Stimulated activated effector memory CD8-positive, alpha-beta T cell treated with anti-CD3 and anti-CD28 coated beads, Interleukin-12 subunit alpha, Interleukin-12 subunit beta, amount 100 ng/mL, for 72 hours (primary cell): ENCODE measurements at places on chromosomes 7 and 10.
A peak's percentile ranks its signal among the peaks of the same experiment; 100 is the strongest.

GRCh38 chr7:106629516-106629915 lies 31.4 kb downstream of the CCDC71L start:
- DNase-seq, result no peak

DNA sequence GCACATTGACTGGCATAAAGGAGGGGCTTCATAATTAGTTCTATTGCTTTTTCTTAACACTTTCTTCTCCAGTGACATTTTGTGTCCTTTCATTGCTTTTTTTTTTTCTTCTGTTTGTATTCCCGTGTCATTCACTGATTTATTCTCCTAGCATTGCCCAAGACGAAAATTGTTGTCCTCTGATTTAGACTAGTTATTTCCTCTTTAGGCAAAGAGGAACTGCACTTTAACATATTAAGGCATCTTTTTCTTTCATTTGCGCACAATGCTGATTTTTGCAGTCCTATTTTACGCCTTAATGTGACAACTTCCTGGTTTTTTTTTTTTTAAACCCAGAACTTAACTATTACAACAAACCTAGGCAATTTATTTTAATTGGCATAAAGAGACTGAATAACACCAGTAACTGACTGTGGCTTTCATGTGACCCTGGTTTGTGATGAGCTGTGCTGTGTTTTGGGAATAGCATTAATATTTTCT lies 39.7 kb downstream of the ARID5B start:
- DNase-seq, result no peak

GRCh38 chr7:155285833-155286232 lies 11.8 kb upstream of the INSIG1 start:
- no peak for DNase-seq

DNA sequence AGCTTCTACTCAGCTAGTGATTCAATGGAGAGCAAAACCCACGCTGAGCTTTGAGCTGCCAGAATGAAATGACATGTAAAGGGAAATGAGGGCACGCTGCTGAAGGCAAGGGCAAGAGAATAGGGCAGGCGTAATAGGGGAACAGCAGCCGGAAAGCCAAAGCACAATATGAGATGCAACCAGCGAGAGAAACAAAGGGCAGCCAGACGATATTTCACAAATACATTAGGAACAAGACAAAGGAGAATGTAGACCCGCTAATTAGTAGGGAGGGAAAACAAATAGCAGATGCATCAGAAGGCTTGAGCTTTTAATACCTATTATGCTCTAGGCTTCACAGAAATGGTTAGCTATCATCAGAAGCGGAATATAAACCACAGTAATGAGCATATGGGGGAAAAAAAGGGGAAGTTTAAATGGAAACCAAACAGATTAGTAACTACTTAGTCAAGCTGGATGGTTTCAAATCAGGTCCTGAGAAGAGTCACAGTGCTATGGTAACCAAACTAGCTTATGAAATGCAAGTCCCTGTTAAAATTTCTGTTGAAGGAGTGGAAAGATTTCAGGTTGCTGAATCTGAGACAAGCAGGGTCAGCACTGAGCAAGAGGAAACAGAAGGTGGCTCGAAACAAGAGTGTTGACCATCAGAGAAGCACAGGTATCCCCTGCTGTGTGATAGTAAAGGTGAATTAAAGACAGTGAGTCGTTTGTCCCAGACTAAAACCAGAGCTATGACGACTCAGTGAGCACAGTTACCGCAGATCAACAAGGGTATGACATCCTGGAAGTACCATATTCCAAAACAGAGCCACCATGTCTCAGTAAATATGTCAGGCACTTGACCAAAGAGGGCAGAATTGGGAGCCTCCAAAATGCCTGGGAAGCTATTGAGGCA lies 496.9 kb upstream of the CELF2 start:
- DNase-seq, result no peak

- no peak for DNase-seq
Measured at GRCh38 chr7:128831178-128831993, 1.2 kb downstream of the FLNC start.

- no peak for DNase-seq
Measured at GRCh38 chr7:4631380-4632179, 50.5 kb upstream of the FOXK1 start.

GRCh38 chr7:6234384-6234783 lies 38.0 kb downstream of the CYTH3 start:
- no peak for DNase-seq

- DNase-seq, result no peak
Measured at GRCh38 chr7:30788640-30789333, 17.6 kb downstream of the MINDY4 start.

- no peak for DNase-seq
Measured at GRCh38 chr10:114504769-114505579, 100.7 kb upstream of the AFAP1L2 start.

- peak; percentile 94 for DNase-seq
Measured at GRCh38 chr10:101779544-101780186, 3.6 kb downstream of the NPM3 start.

DNA sequence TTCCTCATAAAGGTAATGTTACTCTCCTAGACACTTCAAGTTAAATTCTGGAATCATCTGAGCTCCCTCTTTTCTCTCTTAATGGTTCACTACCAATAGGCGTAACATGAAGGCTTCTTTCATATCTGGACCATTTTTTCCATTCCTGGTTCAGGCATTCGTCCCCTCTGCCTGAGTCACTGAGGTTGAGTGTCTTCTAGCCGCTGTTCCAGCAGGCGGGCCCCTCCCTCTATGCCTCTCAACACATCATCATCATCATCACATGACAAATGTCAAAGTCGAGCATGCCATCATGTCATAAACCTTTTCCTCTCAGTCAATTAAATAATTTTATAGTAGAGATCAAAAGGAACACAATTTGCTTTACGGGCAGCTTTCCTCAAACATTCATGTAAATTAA lies 168.9 kb upstream of the ASAH2 start:
- no peak for DNase-seq

GRCh38 chr10:19728376-19728775 lies 87.9 kb upstream of the PLXDC2 start:
- DNase-seq, result no peak

- DNase-seq, result no peak
Measured at GRCh38 chr10:121627876-121628581, 29.8 kb upstream of the FGFR2 start.

- no peak for DNase-seq
Measured at GRCh38 chr7:525740-526139, 6.1 kb upstream of the PDGFA start.

- DNase-seq, result no peak
Measured at GRCh38 chr7:104005197-104005596, 15.7 kb upstream of the RELN start.

DNA sequence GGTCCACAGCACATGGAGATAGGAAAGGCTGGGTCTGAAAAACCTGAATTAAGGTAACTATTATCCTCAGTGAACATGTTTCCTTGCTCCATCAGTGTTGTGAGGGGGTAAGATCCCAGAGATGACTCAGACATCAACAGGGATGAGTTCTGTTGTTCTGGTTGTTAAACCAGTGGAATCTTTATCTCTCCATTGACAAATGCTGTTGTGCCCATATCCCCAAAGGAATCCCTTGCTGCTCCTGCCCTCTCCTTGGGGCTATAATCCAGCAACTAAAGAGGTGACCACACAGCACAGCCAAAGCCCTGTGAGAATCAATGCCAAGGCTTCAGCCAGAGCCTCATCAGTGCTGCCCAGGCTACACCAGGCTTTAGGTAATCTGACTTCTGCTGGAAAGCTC lies 113.4 kb downstream of the JAZF1 start:
- no peak for DNase-seq

- peak; percentile 18 for DNase-seq
Measured at GRCh38 chr10:69317175-69317604, 38.9 kb downstream of the HK1 start.

DNA sequence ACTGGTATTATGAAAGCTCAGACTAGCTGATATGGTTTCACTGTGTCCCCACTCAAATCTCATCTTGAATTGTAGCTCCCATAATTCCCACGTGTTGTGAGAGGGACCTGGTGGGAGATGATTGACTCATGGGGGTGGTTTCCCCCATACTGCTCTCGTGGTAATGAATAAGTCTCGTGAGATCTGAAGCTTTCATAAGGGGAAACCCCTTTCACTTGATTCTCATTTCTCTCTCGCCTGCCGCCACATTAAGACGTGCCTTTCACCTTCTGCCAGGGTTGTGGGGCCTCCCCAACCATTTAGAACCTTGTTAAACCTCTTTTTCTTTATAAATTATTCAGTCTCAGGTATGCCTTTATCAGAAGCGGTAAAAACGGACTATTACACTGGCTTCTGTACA lies 40.3 kb downstream of the COL13A1 start:
- DNase-seq, result no peak

- DNase-seq, result no peak
Measured at GRCh38 chr10:73798087-73798486, 12.7 kb downstream of the ZSWIM8 start.

GRCh38 chr10:26138613-26139012 lies 78.0 kb upstream of the GAD2 start:
- DNase-seq, result no peak

- DNase-seq, result no peak
Measured at GRCh38 chr7:7673240-7673550, 32.6 kb downstream of the UMAD1 start.

DNA sequence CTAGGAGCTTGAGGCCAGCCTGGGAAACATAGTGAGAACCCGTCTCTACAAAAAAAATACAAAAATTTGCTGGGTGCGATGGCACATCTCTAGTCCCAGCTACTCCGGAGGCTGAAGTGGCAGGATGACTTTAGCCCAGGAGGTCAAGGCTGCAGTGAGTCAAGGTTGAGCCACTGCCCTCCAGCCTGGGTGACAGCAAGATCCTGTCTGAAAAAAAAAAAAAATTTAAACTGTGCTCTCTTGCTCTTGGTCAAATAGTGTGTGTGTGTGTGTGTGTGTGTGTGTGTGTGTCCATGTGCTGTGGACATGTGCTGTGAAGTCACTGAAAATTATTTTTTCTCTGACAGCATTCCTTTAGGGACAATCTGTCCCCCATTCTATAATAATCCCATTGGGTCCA lies 62.1 kb upstream of the TCF7L2 start:
- no peak for DNase-seq

- no peak for DNase-seq
Measured at GRCh38 chr7:10939237-10939910, 34.3 kb upstream of the PHF14 start.

- no peak for DNase-seq
Measured at GRCh38 chr7:69857014-69857413, 258.7 kb downstream of the AUTS2 start.

DNA sequence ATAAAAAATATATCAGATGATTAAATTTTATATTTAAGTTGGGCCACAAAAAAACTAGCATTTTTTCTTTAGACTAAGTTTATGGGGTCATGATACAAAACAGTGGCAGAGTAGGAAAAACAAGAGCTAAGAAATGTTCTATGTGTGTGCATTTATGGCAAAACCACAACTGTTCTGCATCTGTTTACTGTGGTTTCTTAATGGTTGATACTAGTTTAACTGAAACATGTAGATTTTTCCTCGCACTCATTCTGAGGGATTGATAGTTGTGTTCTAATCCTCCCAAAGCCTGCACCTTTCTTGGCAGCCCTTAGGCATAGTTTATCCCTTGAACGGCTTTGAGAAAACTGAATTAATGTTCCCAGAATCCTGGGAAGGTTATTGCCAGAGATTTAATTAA lies 66.6 kb upstream of the PHYHIPL start:
- no peak for DNase-seq

DNA sequence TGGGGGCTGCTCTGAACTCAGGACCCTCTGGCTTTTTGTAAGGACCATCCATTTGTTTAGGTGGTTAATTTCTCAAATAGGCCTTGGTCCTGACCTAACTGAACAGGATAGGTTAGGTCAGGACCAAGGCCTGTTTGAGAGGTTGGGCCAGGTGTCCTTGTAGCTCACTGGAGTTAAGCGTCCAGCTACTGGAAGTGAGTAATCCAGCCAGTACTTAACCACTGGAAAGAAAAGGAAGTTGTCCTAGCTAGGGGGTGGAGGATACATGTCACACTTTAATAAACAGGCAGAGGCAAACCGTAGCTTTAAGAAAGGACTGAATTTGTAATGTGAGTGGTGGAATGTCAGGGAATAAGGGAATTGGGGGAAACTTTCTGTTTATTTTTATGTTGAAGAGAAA lies 96.0 kb downstream of the GPR85 start:
- DNase-seq, result no peak

DNA sequence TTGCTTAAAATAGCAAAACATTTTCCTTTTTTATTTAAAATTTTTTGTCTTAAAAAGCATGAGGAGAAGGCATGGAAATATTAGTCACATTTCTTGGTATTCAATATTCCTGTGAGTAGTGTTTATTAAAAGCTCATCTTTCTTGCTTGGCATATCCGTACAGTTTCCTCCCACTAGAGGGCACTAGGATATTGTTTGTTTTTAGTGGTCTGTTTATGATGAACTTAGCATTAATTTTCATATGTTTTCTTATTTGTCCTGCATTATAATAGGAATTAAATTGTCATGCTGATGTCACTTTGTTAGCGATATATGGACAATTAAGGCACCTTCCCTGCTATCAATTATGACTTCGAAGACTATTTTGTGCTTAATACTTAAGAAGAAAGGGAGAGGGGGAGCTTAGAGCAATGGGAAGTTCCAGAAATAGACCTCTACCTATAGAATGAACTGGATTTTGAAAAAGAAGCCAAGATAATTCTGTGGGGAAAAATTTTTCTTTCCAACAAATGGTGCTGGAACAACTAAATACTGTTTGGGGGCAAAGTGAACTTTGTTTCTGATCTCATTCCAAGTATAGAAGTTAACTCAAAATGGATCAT lies 91.0 kb upstream of the STRIP2 start:
- DNase-seq, result no peak

- no peak for DNase-seq
Measured at GRCh38 chr7:129103561-129104324, 40.8 kb upstream of the TSPAN33 start.

DNA sequence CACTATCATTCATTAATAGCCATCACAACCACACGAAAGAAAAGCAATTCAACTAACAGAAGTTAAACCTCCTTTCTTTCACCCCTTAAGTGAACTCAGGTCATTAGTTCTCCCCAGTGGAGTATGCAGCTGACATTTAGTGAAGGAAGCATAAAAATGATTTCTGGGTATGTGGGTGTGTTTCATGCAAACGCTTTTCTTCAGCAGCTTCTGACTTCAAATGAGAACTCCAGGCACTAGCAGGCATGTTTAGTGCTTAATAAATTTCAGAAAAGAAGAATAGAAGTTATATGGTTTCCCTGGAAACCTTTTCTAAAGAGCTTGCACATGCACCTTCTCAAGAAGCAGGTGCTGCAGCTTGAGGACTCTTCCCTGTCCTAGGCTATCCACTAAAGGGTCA lies 62.5 kb downstream of the PIK3CG start:
- DNase-seq, result no peak

DNA sequence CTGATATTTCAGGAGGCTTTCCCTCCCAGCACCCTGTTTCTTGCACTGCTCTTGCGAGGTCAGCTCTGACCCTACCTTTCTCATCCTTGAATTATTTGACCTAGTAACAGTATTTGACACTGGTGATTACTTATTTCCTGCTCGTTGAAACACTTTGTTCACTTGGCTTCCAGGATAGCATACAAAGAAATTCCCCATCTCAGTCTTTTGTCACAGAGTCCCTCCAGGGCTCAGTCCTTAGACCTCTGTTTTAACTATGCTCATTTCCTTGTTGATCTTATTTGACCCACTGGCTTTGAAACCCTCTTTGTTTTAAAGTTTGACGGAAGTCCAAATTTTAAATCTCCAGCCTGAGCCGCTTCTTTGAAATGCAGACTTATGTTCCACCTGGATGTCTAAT lies 29.9 kb downstream of the BMPR1A start:
- no peak for DNase-seq

GRCh38 chr10:97584798-97585438 lies 729 bp downstream of the HOGA1 start:
- DNase-seq, result no peak

- DNase-seq, result no peak
Measured at GRCh38 chr10:73647211-73647874, 6.1 kb upstream of the MYOZ1 start.
